Central memory CD8-positive, alpha-beta T cell (primary cell): ENCODE measurements at places on chromosomes 6 and 20.

GRCh38 chr6:37233541-37233940 lies 24.0 kb upstream of the TBC1D22B start:
- no peak for DNase-seq

DNA sequence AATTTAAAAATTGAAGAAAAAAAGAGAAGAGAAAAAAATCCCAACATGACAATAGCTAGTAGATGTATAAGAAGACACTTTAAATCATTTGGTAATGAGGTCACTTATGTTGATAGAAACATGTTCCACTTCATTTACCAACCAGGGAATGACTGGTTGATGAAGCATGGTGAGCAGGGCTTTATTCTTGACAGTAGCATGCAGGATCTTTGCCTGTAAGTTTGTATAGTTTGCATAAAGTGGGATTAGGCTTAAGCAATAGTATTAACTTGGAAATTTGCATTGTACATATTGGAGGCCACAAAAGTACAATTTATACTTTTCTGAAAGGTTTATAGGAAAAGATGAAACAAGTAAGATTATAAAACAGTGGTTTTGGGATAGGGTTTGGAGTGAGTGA lies 67.0 kb downstream of the NOX3 start:
- DNase-seq, result no peak

DNA sequence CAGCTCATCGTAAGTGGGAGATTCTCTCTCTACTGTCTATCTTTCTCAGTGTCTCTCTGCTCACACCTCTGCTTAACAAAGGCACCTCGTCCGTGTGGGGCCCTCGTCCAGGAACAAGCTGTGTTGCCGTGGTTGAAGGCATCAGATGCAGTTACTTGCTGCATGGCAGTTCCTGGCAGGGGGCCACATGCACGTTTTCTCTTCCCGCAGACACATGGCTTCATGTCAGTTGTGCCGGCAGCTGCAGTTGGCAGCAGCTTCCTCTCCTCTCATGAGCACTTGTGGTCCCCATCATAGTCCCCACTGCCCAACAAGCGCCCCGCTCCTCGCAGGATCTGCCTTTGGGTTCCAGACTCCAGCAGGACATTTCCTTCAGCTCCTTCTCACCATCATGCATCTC lies 7.1 kb upstream of the AFDN start:
- no peak for DNase-seq

GRCh38 chr6:17859846-17860245 lies 127.6 kb downstream of the KIF13A start:
- no peak for DNase-seq

GRCh38 chr20:440148-440547 lies 22.2 kb downstream of the TBC1D20 start:
- DNase-seq, result no peak

- DNase-seq, result no peak
Measured at GRCh38 chr6:132257561-132257960, 143.7 kb downstream of the MOXD1 start.

GRCh38 chr6:106901062-106901461 lies 73.5 kb downstream of the CD24 start:
- DNase-seq, result no peak

GRCh38 chr6:95648636-95649035 lies 71.3 kb downstream of the MANEA start:
- DNase-seq, result no peak

- DNase-seq, result no peak
Measured at GRCh38 chr6:158729906-158730540, 80.2 kb downstream of the SYTL3 start.
